ENCODE measurements at places on chromosomes 1 and 21.

DNA sequence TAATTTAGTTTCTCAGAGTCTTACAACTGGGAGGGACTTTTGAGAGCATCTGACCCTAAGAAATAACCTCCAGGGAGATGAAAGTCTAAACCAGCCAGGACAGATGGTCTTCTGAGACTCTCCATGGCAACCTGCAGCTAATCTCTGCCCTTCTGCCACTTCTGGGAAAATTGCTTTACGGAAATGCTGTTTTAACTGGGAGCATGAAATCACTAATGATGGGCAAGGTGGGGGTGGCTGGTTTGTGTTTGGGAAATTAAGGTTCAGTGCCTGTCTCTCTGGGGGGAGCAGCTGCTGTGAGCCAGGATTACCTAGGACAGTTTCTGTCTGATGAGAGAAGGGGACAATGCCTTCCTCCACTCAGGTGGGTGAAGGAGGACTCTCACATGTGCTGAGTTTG, 33.2 kb downstream of the ROR1 start:
- DNase-seq = no peak

DNA sequence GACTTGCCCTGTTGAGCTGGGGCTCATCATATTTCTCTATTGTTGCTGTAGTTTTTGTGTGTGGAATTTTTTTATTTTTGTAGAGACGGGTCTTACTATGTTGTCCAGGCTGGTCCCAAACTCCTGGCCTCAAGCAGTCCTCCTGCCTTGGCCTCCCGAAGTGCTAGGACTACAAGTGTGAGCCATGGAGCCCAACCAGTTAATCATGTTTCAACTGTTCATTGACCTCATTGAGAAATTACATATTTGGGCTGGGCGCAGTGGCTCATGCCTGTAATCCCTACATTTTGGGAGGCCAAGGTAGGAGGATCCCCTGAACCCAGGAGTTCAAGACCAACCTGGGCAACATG, 9.2 kb upstream of the PKNOX1 start:
- DNase-seq = no peak

DNA sequence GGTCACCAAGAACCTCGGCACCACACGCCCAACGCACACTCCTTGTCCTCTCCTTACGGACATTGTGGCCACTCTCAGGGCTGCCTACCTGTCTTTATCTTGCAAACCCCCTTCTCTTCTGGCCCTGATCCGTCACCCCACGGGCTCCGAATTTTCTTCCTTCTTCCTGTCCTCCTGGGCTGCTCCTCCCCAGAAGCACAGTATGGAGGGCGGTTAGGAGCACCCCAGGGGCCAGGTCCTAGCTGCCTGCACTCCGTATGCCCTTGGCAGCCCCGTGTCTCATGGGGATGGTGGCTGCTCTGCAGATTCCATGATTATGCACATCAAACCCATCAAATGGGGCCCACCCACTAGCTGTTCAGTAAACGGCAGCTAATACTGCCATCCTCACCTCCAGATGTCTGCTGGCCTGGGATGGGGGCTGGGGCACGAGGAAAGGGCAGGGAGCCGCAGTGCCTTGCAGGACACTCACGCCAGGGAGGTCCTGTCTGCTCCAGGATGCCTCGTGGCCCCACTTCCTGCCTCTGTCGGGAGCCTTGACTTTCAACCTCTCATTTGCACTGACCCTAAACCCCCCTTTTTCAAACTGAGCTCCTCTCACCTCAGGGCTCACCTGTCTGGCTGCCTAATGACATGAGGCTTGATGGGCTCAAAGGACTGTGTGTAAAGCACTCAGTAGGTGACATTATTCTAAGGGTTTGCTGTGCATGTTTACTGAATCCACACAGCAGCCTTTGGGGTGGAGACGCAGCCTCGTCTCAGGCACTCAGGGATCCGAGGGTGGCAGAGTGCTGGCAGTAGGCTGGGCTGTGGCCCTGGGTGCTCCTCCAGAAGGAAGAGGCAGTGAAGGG, 4.4 kb downstream of the TTC34 start:
- no peak for DNase-seq

DNA sequence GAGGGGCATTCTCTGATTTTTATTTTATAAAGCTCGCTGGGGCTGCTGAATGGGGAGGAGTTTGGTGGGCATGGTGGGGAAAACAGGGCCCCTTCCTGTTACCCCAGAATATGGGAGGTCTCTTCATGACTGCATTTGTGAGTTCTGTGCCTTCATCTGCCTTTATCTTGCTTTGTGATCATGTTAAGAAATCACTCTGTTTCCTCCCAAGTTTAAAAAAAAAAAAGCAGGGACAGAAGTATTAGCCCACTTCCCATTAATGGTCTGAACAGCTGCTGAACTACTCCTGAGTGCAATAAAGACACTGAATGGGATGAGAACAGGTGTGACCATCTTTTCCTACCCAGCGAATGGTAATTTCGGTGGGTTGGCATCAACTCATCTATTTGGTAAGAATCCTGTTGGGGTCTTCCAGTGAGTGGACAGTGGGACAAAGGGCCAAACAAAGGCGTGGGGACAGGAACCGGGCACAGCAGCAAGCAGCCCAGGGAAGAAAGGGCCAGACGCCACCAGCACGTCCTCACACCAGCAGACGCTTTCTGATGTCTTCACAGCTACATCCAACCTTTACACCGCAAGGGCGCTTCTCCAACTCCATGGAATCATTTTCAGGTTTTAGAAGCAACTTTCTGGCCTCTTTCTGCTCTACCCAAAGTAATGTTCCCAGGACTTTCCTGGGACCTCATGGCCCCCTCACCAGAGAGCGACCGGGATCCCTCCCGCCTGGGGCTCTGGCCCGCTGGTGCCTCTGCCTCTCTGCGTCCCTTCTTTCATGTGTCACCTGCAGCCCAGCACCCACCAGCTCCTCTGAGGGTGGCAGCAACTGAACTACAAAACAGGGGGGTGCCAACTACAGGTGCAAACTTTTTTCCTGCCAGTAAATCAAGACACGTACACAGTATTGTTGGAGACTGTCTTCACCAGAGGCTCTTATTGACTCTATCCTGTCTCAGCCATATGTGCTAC, 160.2 kb downstream of the ADSS2 start:
- DNase-seq = peak; percentile 14

GRCh38 chr1:209652873-209653401, 712 bp upstream of the LAMB3 start:
- DNase-seq = no peak

DNA sequence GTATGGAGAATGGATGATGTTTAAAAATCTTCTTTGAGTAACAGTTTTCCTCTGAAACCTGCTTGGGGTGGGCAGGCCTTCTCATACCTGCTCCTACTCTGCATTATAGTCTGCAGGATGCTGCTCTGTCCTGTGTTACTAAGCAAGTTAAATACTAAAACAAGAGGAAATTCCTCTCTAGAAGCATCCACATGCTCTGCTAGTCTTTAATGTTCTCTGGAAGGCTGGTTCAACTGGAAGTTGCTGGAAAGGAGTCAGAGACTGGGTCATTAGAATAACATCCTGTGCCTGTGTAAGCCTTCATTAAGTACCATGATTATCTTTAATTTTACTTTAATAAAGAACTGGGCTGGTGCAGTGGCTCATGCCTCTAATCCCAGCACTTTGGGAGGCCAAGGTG, 5.8 kb downstream of the SELP start:
- DNase-seq = no peak

- DNase-seq = no peak
Measured at GRCh38 chr21:39575775-39576174, 37.0 kb upstream of the B3GALT5 start.

DNA sequence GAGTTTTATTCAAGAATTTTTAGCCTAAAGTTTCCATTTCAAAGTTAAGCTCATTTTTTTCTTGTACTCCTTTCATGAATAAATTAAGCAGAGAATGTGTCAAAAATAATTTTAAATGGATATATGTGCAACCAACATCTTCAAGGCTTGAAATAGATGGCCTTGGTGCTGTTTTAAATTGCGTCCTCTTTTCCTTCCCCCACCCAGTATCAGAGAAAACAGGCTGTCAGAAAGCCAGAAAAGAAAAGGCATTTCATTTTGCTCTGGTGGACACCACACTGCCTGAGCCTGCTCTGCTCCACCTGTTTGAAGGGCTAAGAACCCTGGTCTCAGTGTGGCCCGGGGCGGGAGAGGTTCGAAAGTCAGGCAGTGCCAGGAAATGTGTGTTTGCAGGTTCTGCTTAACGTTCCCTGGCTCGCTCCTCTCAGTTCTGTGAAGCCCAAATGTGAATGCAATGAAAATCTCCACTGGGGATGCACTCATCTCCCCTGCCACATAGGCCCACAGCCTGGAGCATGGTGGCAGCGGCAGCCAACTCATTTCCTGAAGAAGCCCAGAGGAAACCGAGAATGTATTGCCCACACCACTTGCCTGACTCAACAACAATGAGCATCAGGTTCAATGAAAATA, 134.4 kb downstream of the SDCCAG8 start:
- no peak for DNase-seq

- DNase-seq = no peak
Measured at GRCh38 chr21:38268864-38269575, 12.2 kb downstream of the KCNJ15 start.

DNA sequence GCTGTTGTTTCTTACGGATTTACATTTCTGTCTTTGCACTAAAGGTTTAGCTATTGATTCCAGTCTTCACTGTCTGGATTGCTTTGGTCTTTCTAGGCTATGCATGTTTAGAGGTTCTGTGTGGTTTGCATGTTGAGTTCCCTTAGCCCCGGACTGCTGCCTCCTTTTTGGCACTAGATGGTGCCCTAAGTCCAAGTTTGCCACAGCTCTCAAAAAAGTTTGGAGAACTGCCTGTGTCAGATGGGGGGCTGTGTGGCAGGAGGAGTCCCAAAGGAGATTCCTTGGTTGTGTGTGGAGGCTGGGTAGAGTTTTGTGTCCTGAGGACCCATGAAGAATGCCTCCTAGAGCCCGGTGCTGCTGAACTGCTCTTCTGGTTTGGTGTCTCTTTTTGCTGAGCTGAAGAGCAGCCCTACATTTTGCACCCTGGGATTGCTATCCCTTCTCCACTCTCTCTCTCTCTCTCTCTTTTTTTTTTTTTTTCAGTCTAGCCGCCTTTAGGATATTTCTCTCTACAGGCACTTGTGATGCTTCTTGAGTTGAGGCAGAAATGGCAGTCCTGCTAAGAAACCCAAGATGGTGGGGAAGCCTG, 74.4 kb downstream of the PTGS2 start:
- peak; percentile 69 for DNase-seq

Data from KBM-7 (cell line).